Islet precursor cell (in vitro differentiated cells): ENCODE measurements at places on chromosomes 1 and 21.

- peak; percentile 28 for DNase-seq
These were observed 129.7 kb upstream of the ZBTB40 start for GRCh38 chr1:22321917-22322316.

DNA sequence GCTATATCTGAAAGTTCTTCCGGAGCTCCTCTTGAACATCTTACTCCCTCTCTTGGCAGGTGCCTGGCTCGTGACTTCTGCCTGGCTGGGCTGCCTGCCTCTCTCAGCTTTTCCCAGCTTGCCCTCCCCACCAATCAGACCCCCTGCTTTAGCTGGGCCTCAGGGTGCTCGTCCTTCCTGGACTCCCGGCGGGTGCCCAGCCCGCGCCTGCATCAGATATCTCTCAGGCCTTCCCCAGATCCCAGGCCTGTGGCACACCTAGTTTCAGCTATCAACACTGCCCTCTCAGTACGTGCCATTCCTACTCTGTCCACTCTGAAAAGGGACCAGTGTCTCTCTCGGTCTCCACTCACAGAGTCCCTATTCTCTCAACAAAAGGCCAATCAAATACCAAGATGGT lies 96.5 kb upstream of the CLDN14 start:
- DNase-seq: no peak

GRCh38 chr1:15703562-15703961 lies 19.4 kb downstream of the PLEKHM2 start:
- DNase-seq: peak; percentile 76

DNA sequence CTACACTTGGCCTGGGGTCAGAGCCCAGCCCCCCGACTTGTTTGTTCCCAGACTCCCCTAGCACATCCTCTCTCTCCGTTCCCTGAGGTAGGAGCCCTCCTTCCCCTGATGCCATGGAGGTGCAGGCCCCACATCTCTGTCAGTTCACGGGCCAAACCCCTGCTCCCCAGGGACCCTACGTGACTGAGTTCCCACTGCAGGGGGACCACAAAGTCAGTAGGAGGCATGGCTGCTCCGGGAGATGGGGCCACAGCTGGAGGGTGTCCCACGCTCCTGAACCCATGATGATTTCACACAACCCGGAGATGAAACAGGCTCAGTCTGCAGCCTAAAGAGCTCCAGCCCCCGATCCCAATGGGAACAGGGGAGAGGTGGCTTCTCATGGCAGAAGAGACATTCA lies 272.2 kb downstream of the NPHP4 start:
- DNase-seq: no peak

GRCh38 chr1:228009828-228010775 lies 3.3 kb downstream of the WNT3A start:
- peak; percentile 51 for DNase-seq

DNA sequence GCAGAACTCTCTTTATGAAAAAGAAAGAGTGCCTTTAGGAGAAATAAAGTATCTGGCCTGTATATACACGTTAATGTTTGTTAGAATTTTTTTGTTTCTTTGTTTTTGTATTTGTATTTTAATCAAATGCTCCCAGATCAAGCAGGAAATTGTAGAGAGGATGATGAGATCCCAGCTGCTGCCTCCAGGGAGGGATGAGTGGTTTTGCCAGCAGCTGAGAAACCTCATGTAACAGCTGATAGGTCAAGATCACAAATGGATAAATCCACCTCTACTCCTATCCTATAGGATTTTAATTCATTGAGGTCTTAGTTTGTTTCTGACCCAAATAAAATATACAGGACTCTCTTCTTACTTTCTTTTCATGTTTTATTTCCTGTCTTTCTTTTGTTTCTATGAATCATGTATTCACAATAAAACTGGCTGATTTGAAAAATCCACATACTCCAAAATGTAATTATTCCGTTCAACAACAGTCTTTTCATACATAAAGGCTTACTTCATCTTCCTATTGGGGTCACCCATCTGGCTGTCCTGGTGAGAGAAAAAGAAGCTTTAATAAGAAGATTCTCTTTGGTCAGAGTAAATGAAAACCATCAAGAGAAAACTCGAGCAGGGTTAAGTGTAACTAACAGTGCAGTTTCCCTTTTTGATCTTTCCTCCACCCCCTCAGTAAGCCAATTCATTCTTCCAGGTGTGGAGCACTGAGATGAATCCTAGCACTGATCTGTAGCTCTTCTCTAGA lies 129.3 kb upstream of the PLPPR5 start:
- DNase-seq: no peak

GRCh38 chr21:29155118-29155932 lies 24.9 kb downstream of the MAP3K7CL start:
- DNase-seq: peak; percentile 71

GRCh38 chr1:110106013-110106941 lies 6.0 kb upstream of the UBL4B start:
- peak; percentile 91 for DNase-seq

GRCh38 chr21:26966649-26967061 lies 233 bp downstream of the ADAMTS5 start:
- DNase-seq: no peak
